ENCODE measurements at places on chromosomes 12 and 14.

- H3K4me3 ChIP-seq: no peak overlapping the region
- no peak for DNase-seq
- no peaks in the 10 kb centered on the region for H3K36me3 ChIP-seq
- no peak overlapping the region for H3K27ac ChIP-seq
- no peaks in the 10 kb centered on the region for H3K4me1 ChIP-seq
- no peaks in the 10 kb centered on the region for H3K27me3 ChIP-seq
Measured at GRCh38 chr12:80156306-80156705, 57.0 kb downstream of the OTOGL start.

DNA sequence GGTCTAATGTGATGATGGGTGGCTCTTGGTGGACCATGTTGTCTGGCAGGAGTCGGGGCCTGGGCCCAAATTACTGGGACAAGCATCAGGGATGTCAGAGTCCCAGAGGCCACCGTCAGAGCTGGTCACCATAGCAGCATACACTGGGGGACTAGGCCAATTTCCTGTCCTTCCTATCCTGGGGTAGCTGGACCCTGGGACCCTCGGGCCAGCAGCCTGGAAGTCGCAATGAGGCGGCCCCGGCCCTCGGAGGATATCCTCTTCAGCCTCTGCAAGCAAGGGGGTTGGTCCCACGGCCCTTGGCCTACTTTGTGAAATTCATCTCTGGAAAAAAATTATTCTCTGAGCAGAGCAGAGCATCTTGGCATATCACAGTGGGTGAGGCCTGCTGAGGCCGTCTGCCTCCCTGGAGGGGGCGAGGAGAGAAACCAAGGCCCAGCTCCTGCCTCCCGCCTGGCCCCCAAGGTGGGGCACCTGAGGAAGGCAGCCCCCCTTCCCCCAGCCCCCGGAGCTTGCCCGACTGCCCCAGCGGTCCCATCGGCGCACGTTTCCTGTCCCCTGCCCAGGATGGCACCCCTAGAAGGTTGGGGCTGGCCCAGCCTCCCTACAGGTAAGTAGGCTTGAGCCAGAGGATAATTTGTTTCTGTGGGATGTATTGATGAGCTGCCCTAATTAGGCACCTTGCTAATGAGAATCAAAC lies 135.0 kb upstream of the MYL2 start:
- H3K4me3 ChIP-seq: no peak overlapping the region
- H3K27ac ChIP-seq: no peak overlapping the region
- no peaks in the 10 kb centered on the region for H3K36me3 ChIP-seq
- no peaks in the 10 kb centered on the region for H3K4me1 ChIP-seq

- H3K36me3 ChIP-seq: peaks cover 8% of the 10 kb centered on the region
- no peak overlapping the region for H3K27ac ChIP-seq
- no peak for DNase-seq
- no peaks in the 10 kb centered on the region for H3K27me3 ChIP-seq
- peaks cover 16% of the 10 kb centered on the region for H3K4me1 ChIP-seq
Measured at GRCh38 chr14:87989221-87989955, 3.6 kb downstream of the GALC start.

DNA sequence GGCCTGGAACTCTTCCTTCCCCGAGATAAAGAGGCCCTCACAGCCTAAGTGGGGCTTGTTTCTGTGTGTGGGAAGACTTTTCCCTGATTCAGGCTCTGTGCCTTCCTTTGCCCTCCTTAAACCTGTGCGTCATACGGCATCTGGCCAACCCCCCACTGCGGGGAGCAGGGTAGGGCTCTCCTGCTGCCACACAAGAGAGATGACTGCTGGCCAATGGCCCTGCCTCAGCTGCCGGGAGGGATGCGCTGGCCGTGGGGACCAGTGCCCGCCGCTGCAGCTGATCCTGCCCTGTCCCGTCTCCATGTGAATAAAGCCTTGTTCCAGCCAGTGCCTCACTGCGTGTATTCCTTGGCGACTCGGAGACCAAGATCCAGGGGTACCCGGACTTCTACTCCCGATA lies 42.5 kb upstream of the BEGAIN start:
- H3K4me3 ChIP-seq: no peak overlapping the region
- H3K36me3 ChIP-seq: no peaks in the 10 kb centered on the region
- H3K4me1 ChIP-seq: no peaks in the 10 kb centered on the region

DNA sequence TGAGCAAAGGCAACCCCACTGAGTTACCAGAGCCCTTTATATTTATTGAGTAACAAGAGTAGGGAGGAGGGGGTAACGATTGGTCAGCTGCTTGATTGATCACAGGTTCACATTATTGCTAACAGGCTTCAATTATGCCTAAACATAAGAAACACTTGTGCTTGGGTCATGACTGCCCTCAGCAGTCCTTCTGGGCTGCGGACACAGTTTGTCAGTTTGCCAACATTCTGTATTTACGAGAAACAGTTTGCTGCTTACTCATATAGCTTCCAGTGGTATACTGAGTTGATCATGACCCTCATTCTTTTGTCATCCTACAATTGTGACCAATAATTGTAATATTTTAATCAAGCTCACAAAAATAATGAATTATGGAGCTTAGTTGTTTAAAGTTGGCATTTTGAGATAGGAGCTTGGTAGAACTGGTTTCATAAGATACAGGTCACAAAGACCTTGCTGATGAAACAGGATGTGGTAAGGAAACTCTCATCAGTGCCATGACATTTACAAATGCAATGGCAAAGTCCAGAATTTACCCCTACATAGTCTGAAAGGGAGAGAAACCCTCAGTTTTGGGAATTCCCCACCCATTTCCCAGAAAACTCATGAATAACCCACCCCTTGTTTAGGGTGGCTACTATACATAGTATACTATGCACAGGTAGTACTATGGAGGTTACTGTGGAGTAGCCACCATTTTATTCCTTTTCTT lies 1421.0 kb upstream of the FLRT2 start:
- H3K36me3 ChIP-seq: no peaks in the 10 kb centered on the region
- no peak for DNase-seq
- no peaks in the 10 kb centered on the region for H3K4me1 ChIP-seq
- H3K27ac ChIP-seq: no peak overlapping the region
- no peak overlapping the region for H3K4me3 ChIP-seq

- no peaks in the 10 kb centered on the region for H3K27me3 ChIP-seq
- H3K27ac ChIP-seq: no peak overlapping the region
- H3K4me3 ChIP-seq: no peak overlapping the region
Measured at GRCh38 chr12:43306066-43306465, 245.9 kb downstream of the ADAMTS20 start.

GRCh38 chr12:123127182-123127495 lies 23.8 kb downstream of the PITPNM2 start:
- H3K36me3 ChIP-seq: no peaks in the 10 kb centered on the region
- H3K4me3 ChIP-seq: no peak overlapping the region
- peaks cover 7% of the 10 kb centered on the region for H3K4me1 ChIP-seq
- no peaks in the 10 kb centered on the region for H3K27me3 ChIP-seq
- no peak for DNase-seq

GRCh38 chr14:21268617-21269251 lies 508 bp downstream of the HNRNPC start:
- H3K4me1 ChIP-seq: peaks cover 13% of the 10 kb centered on the region
- DNase-seq: no peak
- peak overlapping the region; percentile 98 for H3K27ac ChIP-seq

- no peaks in the 10 kb centered on the region for H3K36me3 ChIP-seq
- DNase-seq: no peak
- no peaks in the 10 kb centered on the region for H3K27me3 ChIP-seq
- H3K4me1 ChIP-seq: no peaks in the 10 kb centered on the region
Measured at GRCh38 chr14:20195911-20196310, 5.2 kb downstream of the OR11G2 start.

- H3K27me3 ChIP-seq: no peaks in the 10 kb centered on the region
- DNase-seq: peak; percentile 63
- no peak overlapping the region for H3K27ac ChIP-seq
- H3K4me3 ChIP-seq: peak overlapping the region; percentile 73
- peaks cover 14% of the 10 kb centered on the region for H3K4me1 ChIP-seq
- no peaks in the 10 kb centered on the region for H3K36me3 ChIP-seq
Measured at GRCh38 chr14:51093371-51094281, 1.3 kb downstream of the TRIM9 start.

- H3K27ac ChIP-seq: no peak overlapping the region
- no peak overlapping the region for H3K4me3 ChIP-seq
- no peaks in the 10 kb centered on the region for H3K27me3 ChIP-seq
- H3K4me1 ChIP-seq: no peaks in the 10 kb centered on the region
- no peak for DNase-seq
Measured at GRCh38 chr14:80575763-80576162, 364.5 kb upstream of the DIO2 start.

DNA sequence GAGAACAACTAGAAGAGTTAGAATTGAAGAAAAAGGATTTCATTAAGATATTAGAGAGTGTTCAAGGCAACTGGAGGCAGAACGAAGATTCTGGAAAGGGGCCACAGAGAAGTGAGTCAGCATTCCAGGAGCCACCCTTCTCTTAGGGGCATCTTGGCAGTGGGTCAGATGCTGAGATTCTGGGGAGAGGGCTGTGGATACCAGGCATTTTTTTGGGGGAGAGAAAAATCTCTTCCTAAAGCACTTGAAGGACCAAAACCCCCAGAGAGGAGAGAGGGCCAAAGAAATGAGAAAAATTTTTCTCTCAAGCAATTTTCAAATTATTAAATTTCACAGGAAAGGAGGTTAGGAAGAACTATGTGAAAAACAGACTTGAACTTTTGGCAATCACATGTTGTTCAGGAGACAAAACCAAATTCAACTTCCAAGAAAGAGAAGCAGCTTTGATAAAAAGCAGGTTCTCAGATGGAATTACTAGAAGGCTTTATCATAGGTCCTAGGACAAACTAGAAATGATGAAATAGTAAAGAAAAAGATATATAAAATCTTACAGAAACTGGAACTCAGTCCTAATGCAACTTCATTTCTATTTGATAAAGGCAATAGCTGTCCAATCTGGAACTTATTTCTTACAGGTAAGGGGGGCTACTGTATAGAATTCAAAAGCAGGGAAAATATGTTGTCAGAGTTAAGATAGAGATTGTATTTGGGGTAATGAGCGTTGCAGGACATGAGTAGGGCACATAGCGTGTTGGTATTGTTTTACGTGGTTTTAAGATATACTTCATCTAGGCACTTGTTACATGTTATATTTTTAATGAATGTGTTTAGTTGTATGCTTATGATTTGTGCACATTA lies 1.1 kb upstream of the CLEC2D start:
- H3K4me1 ChIP-seq: no peaks in the 10 kb centered on the region
- no peaks in the 10 kb centered on the region for H3K27me3 ChIP-seq
- no peak for DNase-seq
- no peaks in the 10 kb centered on the region for H3K36me3 ChIP-seq

DNA sequence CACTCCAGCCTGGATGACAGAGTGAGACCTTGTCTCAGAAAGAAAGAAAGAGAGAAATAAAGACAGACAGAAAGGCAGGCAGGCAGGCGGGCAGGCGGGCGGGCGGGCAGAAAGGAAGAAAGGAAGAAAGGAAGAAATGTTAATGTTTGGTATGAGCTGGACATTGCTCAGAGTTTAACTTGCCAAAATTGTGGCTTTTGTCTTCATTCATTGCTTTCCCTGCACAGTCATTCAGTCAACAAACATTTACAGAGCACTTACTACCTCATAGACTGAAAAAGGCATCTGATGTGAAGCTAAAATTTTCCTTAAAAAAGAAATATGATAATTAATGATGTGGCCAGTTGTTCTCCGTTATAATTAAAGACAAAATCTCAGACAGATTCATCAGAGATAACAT lies 247.1 kb downstream of the SPTSSA start:
- H3K27me3 ChIP-seq: no peaks in the 10 kb centered on the region
- H3K36me3 ChIP-seq: no peaks in the 10 kb centered on the region
- no peak overlapping the region for H3K4me3 ChIP-seq
- H3K4me1 ChIP-seq: no peaks in the 10 kb centered on the region
- DNase-seq: no peak

DNA sequence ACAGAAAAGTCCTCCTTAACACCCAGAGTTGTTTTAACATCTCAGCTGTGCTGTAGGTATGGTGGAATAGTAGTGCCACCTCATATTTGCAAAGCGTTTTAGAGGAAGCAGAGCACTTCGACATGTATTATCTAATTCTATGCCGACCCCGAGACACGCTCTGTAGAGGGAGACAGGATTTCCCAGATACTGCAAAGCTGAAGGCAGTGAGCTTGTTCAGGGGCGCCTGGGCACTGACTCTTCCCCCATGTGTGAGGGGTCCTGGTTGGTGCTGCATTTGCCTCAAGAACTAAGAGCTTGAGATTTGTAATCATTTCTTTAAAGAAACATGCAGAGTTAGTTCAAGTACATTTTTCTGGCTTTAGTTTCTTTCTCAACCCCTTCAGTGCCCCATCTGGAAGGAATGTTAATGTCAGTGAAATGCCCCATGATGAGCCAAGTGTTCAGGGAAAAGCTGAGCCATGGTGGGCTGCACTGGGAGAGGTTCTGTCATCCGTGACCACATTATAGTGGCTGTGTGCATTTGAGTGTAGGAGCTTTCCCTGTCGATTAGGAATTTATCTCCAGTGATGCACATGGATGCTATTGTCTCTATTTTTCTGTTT lies 66.3 kb downstream of the MBIP start:
- H3K4me1 ChIP-seq: no peaks in the 10 kb centered on the region
- no peaks in the 10 kb centered on the region for H3K27me3 ChIP-seq
- no peak for DNase-seq
- H3K4me3 ChIP-seq: no peak overlapping the region
- no peak overlapping the region for H3K27ac ChIP-seq
- H3K36me3 ChIP-seq: no peaks in the 10 kb centered on the region

DNA sequence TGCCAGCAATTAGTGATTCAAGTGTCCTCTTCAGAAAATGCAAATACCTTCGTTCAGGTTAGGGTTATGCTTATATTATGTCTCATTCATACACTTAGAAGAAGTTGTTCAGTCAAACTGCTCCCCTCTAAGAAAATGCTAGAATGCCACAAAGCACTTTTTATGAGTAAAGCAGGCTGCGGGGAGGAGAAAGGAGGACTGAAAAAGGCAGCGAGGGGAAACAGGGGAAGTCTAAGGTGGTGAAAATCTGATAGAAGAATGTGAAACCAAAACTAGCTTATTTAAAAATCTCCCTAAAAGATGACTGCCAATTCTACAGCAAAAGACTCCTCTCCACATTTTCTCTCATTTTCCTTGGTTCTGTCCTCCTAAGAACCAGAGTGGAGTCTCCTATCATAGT lies 70.1 kb downstream of the PRKD1 start:
- H3K27ac ChIP-seq: no peak overlapping the region
- DNase-seq: no peak
- H3K36me3 ChIP-seq: no peaks in the 10 kb centered on the region
- no peaks in the 10 kb centered on the region for H3K27me3 ChIP-seq

DNA sequence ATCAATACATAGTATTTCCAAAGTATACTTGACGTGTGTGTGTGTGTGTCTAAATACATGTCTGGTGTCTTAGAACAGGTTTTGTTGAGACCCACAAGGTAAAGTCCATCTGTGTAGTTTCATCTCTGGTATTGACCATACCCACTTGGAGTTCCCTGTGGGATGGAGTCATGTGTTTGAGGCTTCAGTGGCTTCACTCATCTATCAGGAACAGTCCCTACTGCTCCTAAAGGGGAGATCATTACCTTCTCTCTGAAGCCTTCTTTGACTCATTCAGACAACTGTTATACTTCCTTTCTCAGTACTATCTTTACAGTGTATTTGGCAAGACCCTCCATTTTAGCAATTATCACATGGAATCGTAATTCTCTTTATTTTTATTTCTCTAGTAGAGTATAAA lies 14.2 kb downstream of the RAB21 start:
- no peaks in the 10 kb centered on the region for H3K27me3 ChIP-seq
- DNase-seq: no peak
- peaks cover 18% of the 10 kb centered on the region for H3K36me3 ChIP-seq
- no peaks in the 10 kb centered on the region for H3K4me1 ChIP-seq
- no peak overlapping the region for H3K27ac ChIP-seq
- H3K4me3 ChIP-seq: no peak overlapping the region

All from ascending aorta (tissue), 2 donors.